ENCODE measurements at places on chromosomes 2 and 18. TPM values are rescaled to one million over a fixed set of nuclear protein-coding genes. Genes with fewer than 3 reads are reported as not detected.

DIPK1C gene
- total RNA-seq = 0.16 TPM

DNA sequence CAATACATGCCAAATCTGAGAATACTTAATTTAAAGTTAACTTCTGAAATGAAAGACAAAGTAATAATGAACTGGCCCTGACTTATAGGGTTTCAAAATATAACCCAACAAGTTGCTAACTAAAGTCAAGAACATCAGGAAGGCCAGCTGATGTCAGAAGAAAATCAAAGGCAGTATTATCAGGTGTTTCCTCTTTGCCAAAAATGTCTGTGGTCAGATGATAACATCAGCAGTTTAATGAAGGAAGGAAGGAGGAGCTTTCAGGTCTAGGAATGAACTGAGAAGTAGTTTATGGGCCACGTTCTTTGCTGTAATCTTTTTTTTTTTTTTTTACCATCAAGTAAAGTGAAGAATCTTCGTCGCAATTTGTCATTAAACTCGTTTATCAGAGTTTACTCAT is 40.9 kb downstream of the CDH2 start:
- DNase-seq = no peak

DNA sequence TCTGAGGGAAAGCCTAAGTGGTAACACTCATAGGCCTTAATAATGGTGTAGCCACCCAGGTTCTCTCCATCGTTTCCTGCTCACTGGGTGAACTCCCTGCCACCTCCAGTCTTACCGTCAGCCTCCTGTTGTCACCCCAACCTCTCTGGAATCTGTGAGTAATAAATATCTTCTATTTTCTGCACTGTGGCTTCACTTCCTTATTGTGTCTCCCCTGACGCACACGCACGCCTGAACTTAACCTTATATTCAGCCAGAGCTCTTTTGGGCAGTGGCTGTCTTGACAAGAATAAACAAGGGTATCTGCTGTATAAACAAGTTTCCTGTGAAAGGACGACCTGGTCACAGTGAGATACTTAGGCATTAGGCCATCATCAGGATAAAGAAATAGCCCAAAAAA is 467.2 kb downstream of the SPAG16 start:
- no peak for DNase-seq

DNA sequence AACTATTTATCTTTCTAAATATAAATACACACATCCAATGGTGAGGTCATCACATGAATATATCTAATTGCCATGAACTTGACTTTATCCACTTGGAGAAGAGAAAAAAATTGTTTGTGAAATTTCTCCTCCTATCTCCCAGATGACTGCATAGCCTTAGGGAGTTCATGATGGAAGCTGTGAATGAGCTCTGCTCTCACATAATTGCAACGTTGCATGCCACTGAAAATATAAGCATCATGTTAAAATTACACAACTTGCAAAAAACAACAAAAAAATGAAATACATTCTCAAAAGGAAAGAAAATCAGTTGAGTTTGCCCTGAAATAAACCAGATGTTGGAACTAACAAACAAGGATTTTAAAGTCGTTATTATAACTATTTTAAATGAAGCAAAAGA is 50.6 kb upstream of the OSR1 start:
- no peak for DNase-seq

DNA sequence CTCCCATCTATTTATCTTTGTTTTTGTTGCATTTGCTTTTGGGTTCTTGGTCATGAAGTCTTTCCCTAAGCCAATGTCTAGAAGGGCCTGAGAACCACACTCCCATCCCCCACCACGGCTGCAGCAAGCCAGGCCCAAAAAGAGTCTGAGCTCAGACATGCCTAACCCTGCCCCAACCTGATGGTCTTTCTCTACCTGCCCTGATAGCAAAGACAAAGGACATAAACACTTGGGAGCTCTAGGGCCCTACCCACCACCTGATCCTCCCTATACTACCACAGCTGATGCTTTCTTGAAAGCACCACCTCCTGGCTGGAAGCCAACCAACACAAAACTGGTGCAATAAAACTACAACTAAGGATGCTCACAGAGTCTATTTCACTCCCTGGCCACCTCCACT is 233.4 kb downstream of the WDR7 start:
- no peak for DNase-seq

ZBTB14 gene
- 14.9 TPM for total RNA-seq

IL37 gene
- not detected for total RNA-seq

GRCh38 chr2:101120124-101120996 is 30.8 kb downstream of the TBC1D8 start:
- peak; percentile 95 for DNase-seq

PDE1A gene
- total RNA-seq = 7.9 TPM

- DNase-seq = no peak
Observed at GRCh38 chr2:38975042-38975441, 85.4 kb downstream of the ARHGEF33 start.

GRCh38 chr2:47134386-47135090 is 20.6 kb downstream of the STPG4 start:
- no peak for DNase-seq

VAMP8 gene
- total RNA-seq = 23.2 TPM

KCNS3 gene
- total RNA-seq = 76.4 TPM

DNA sequence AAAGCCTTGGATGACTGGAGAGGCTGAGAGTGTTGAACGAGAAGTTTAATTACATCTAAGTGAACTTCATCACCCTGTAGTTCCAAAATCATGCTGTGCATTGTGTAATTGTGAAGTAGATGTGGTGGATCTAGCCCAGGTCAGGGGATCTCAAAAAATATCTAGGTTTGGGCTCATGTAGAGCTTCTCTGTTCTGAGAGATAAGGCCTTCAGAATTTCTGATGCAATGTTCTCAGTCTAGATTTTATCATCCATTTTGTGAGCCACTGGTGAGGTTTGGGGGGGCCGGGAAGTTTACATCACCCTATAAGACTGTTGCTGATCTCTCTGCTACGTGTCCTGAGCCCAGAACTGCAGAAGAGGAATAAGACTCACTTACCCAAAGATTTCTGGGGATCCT is 719.4 kb downstream of the SOCS6 start:
- no peak for DNase-seq

VSNL1 gene
- total RNA-seq = 0.80 TPM

DNA sequence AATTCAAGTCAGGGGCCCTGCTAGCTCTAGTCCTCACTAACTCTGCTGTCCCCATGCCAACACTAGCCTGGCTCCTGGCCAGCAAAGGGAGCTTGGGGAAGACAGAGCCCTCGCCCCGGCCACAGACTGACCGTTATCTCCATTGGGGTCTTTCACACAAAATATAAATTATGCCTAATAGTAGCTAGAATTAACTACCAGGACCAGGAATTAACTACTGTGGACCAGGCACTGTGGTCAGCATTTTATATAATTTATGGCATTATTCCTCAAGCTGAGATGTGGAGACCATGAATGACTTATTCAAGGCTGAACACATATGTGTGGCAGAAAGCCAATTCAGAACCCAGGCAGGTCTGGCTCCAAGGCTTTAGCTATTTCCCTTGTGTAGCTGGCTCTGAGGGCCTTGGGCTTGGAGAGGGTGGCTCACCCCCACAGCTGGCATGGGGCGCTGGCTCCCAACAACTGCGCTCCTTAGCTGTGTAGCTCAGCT is 49.2 kb downstream of the CELF4 start:
- DNase-seq = no peak

DNA sequence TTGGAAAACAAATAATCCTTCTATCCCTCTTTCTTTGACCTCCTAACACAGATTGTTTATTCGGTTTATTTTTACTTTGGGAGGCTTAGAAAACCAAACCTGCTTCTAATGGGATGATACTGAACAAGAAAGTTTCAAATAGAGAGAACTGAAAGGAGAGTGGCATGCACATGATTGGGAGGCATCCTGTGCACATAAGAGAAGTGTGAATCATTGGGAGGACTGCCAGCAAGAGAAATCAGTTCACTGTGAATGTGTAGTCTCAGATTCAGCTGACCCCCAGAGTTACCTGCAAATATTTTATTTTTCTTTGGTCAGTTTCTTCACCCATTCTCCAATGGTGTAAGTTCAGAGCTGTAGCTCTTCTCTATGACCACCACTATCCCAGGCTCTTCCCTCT is 1363.2 kb upstream of the ACVR2A start:
- no peak for DNase-seq

- no peak for DNase-seq
Observed at GRCh38 chr2:25698752-25699151, 25.4 kb upstream of the DTNB start.

DNA sequence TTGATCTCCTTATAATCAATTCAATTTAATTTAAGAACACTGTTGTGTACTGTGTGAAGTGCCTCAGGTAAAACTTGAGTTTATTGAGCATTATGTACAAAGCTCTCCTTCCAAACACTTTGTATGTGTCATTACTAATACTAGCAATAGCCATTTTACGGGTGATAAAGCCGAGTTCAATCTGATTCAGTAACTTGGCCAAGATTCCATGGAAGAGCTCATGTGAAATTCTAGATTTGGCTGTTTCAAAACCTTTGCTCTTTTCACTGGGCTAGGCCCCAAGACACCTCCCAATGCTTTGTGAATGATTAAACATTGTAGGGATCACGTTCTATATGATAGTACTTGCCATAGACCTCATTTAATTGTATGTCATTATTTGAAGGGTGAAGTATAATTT is 8.9 kb upstream of the NFE2L2 start:
- DNase-seq = no peak

GRCh38 chr18:80034852-80035406 is 695 bp downstream of the RBFA start:
- DNase-seq = no peak

CIB4 gene
- not detected for total RNA-seq

DCDC2C gene
- total RNA-seq = 0.48 TPM

C2orf66 gene
- not detected for total RNA-seq

DNA sequence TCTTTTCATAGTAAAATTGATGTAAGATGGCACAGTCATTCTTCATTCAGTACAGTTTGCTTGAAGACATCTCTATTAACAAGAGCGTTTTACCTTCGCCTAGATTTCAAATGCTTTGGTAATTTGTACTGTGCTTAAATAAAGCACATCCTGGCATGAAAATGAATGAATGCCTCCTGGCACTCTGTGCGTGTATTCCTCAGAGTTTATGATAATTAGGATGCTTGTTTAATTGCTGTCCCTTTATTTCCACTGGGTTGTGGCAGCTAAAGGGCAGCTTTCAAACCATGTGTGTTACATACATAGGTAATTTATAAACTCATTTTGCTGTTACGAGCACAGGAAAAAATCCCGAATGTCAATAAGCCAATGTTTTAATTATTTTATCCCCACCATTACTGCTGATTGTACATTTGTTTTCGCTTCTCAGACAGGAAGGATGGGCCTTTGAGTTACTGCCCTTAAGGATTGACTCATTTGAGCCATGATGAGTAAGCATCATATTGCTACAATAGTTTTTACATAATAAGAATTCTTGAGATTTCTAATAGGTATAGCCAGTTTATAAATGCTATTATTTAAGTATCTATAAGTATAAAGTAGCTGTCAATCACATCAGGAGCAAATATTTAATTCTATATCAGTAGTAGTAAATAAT is 516.5 kb downstream of the XIRP2 start:
- no peak for DNase-seq

DNA sequence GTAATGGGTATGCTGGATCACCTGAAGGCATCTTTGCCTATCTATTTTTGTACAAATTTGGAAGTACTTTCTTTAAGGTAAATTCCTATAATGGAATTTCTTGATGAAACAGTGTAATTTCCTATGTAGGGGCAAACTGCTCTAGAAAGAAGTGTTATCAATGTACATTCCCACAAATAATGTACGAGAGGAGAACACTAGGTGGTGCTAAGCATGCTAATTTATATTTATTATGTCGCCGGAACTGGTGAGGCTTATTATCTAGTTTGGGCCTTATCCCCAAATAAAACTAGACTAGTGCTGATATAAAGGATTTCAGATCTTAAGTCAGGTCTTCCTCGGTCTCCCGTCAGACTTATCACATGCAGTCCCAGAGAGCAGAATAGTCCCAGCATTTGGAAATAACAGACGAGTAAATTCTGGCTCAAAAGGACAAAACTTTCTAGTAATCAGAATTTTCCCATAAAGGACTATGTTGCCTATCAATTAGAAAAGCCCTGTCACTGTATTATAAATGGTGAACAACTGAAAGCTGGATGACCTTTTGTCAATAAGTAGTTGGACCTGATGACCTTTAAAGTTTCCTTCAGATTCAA is 86.9 kb upstream of the RBBP8 start:
- DNase-seq = no peak

- no peak for DNase-seq
Observed at GRCh38 chr2:205484764-205485163, 197.5 kb upstream of the NRP2 start.

GRCh38 chr2:224799691-224800090 is 83.5 kb upstream of the CCDC195 start:
- no peak for DNase-seq

DOCK10 gene
- total RNA-seq = 23.9 TPM

DNA sequence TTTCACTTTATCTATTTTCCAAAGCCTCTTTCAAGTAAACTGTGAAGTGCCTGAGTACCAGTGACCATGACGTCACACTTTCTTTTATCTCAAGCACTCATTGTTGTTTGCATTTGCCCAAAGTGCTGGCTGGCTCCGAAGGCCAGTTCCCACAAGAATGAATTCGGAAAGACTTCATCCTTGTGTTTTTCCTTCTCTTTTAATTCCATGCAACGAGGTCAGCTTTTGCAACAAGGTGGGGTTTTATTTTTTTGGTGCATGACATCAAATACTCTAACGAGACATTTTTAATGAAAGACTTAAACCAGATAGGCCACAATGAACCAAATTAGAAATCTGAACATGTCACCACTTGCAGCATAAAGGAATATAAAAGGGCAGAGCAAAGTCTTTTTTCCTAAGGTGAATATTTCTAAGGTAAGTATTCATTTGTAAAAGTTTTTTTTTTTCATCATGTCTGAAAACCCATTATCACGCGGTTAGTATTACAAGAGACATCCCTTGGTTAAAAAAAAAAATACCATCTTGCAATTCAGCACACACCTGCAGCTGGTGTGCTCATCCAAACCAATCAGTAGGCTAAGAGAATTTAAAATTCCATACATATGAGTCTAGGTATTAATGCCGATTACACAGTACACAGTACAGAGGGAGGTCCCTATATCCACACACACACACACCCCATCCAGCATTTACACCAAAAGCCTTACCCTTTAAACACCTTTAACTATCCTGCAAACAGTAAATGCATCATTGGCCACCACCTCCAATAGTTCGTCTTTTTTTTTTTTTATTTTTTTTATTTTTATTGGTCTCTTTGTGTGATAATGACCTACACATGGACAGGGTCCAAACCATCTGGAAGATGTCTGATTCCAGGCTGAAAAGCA is 2.3 kb downstream of the ARL4C start:
- no peak for DNase-seq

GRCh38 chr2:54306556-54306955 is 50.5 kb upstream of the TSPYL6 start:
- no peak for DNase-seq

MYCN gene
- 0.59 TPM for total RNA-seq

SLC66A3 gene
- 47.6 TPM for total RNA-seq

- DNase-seq = no peak
Observed at GRCh38 chr2:230913406-230914143, 11.5 kb downstream of the GPR55 start.

GRCh38 chr2:62340994-62341484 is 145.1 kb downstream of the B3GNT2 start:
- no peak for DNase-seq

GRCh38 chr2:44983836-44984604 is 25.2 kb downstream of the SIX2 start:
- DNase-seq = no peak

CCDC150 gene
- 5.9 TPM for total RNA-seq

Measured in breast epithelium (tissue), 4 donors.